Dorsolateral prefrontal cortex (tissue), 122 donors: ENCODE measurements at places on chromosomes 11 and 22. TPM values are rescaled to one million over a fixed set of nuclear protein-coding genes. Genes with fewer than 3 reads are reported as not detected.

The FAM180B gene
- not detected for total RNA-seq

The RASSF10 gene
- 0.32 TPM for total RNA-seq

The NLRP10 gene
- not detected for total RNA-seq

The CCDC87 gene
- total RNA-seq, result 0.89 TPM

The OR4C13 gene
- total RNA-seq, result not detected

The PRR33 gene
- not detected for total RNA-seq

The INSC gene
- 0.46 TPM for total RNA-seq

The BEST1 gene
- total RNA-seq, result 39.0 TPM

GRCh38 chr11:69569306-69570200, 71.4 kb upstream of the CCND1 start:
- DNase-seq, result no peak

GRCh38 chr11:123682696-123683410, 28.4 kb upstream of the SCN3B start:
- DNase-seq, result no peak

DNA sequence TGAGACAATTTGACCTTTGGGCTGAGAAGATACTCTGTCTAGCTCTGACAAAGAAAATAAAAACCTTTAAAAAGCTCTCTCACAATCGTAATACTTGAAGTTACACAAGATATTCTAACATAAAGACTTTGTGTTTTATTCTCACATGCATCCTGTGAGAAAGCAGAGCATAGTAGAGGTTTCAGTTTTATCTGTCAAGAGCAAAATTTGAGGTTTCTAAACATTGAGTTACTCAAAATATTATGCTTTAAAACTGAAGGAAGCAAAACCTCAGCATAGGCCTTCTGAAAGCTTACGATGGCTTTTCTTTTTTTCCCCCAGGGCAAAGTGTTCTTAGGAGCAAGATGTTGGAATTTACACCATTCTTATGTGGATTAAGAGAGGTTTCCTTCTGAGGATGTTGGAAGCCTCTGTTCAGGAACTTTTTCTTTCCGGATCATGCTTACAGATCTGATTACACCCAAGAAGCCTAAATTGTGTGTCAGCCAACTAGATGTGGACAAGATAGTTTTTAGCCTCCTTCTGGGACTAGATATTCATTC, 15.0 kb upstream of the OR51M1 start:
- DNase-seq, result no peak

DNA sequence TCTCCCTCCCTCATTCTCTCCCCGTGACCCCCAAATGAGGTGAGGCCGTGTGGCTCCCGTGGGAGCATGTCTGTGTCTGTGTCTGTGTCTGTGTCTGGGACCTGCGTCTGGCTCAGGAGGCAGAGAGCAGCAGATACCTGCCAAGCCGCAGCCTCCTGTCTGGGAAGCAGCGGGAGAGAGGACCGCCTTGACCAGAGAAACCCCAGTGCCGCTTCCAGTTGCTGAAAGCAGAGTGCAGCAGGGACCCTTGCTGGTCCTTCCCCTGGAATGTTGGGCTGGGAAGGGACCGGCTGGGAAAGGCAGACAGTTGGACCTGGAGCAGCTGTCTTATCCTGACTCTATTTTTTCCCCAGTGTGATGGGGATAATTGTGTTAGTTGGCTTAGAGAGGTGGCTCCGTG, 525 bp downstream of the CSDC2 start:
- peak; percentile 54 for DNase-seq

- no peak for DNase-seq
Observed at GRCh38 chr11:111734101-111734953, 31.9 kb downstream of the PPP2R1B start.

- DNase-seq, result no peak
Observed at GRCh38 chr11:125935618-125936199, 10.1 kb upstream of the VSIG10L2 start.

DNA sequence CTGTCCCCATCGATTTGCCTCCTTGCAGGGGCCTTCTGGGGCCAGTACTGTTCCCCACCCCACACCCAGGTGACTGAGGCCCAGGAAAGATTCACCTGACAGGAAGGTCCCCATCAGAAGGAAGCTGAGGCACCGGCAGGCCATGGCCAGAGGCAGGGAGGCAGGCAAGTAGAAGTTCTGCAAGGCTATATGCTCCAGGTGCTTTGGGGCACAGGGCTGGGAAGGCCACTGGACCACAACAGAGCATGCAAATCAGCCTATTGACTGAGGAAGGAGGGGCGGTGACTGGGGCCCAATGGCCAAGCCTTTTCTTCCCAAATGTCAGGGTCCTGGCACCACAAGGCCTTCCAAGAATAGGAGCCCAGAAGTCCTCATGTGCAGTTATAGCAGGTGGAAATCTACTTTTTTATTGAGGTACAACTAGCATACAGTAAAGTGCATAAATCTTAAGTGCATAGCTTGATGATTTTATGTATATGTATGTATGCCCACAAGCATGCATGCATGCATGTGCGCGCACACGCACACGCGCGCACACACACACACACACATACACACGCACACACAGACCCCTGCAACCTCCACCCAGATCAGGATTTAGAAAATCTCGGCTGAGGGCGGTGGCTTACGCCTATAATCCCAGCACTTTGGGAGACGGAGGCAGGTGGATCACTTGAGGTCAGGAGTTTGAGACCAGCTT, at the start of gene VPREB3:
VPREB3 (minus strand) TSS at position 206 of the 700 bp plus-strand sequence; CDS start at position 144, 62 bp downstream.
- DNase-seq, result no peak

- no peak for DNase-seq
Observed at GRCh38 chr11:103078710-103079109, 13.2 kb downstream of the DCUN1D5 start.

DNA sequence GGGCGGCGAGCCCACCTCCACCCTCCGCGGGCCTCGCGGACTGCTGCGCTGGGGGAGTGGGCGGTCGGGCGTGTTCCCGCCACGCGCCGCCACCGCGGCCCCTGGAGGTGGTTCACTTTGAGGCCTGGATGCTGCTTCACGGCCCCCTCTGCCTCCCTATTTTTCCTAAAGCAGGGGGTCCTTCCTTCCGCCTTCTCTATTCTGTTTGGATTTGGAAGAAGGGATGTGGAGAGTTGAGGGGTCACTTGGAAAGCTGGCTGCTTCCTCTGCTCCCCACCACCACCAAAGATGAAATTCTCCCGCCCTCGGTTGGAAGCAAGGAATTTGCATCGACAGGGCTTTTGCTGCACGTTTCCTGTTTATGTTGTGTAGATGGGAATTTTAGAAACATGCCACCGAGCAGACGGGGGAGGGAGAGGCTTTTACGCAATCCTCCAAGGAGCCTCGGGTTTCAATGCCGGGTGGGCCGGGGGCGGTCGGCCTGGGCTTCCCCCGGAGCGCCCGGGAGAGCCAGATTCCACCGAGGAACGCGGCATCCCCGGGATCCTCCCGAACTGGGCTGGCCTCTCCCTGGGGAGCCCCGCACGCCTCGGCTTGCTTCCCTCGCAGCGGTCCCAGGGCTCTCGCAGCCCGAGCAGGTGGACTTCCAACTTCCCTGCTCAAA, 403 bp upstream of the SBF2 start:
- DNase-seq, result peak; percentile 26

GRCh38 chr11:117929916-117930570, 841 bp upstream of the TMPRSS13 start:
- no peak for DNase-seq

GRCh38 chr11:9736365-9736764, 72.5 kb downstream of the SWAP70 start:
- DNase-seq, result no peak

DNA sequence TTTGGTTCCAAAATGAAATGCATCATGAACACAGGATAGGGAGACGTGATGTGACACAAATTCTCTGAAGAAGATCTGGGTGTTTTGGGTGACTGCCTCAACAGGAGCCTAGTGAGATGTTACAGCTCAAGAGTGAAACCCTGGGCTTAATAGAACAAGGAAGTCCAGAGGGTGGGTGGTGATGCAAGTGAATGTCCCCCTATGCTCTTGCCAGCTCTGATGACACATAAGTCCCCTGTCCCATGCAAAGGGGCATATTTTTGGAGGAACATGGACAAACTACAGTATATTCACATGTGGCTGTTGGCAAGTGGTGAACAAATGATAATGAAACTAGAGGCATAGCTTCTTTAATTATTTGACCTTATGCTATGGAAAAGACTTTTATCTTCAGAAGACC, 9.2 kb downstream of the CRTAM start:
- DNase-seq, result no peak

DNA sequence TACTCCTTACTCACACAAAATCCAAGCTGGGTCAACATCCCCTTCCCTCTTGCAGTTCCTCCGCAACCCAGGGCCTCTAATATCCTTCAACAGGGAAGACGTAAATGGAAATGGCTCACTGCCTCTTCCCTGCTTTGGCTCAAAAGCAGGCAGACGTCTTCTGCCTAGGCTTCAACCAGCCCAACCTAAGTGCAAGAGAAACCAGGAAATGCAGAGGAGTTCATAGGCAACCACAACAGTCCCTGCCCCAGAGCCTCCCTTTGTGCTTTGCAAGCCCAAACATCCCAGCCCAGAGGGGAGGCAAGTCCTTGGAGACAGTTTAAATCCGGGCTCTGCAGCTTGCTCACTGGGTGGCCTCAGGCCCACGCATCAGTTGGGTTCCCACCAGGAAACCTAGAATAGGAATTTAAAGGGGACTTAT, 33.3 kb downstream of the CD6 start:
- DNase-seq, result no peak
